ENCODE measurements at places on chromosomes 2 and 18.

DNA sequence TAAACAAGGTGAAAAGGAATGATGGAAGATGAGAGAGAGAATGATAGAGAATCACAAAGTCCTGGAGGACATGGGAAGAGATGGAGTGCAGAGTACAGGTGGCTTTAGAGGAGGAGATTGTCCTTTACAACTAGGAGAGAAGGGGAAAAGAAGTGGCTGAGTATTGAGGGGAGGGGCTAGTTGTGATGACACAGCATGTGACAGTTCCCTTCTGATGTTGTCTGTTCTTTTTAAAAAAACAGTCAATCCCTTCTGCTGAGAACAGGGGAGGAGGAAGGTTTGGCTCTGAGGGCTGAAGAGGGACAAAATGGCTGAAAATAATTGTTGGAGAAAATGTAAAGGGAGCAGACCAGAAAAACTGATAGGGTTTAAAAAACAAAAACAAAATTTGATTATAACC lies 44.0 kb downstream of the STEAP3 start:
- no peak for DNase-seq

- DNase-seq, result peak; percentile 74
Measured at GRCh38 chr18:13566941-13567746, 159.2 kb downstream of the FAM210A start.

DNA sequence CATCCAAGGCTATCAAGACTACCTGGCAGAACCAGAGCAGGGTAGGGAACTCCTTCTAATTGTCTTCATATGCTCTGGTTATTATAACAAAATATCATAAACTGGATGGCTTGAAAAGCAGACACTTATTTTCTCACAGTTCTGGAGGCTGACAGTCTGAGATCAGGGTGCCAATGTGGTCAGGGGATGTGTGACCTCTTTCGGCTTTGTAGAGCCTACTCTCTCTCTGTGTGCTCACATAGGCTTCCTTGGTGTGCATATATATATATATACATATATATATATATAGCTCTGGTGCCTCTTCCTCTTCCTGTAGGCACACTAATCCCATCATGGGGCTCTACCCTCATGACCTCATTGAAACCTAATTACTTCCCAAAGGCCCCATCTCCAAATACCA lies 101.6 kb downstream of the ARL6IP6 start:
- DNase-seq, result no peak

DNA sequence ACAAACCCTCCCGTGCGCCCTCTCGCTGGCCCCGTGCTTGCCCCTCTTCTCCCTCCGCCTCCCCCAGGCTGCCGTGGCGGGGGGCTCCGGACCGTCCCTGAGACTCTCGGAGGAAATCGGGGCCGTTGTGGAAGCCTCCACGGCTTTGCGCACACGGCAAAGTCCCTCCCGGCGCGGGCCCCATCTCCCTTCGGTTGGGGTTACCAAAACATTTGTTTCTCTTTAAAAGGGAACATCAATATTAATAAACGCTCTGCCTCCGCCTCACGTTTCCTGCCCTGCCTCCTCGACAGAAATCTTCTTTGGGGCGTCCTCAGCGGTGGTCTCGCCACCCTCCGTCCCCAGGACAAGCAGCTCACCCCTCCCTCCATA lies 3.8 kb downstream of the PAX3 start:
- no peak for DNase-seq

DNA sequence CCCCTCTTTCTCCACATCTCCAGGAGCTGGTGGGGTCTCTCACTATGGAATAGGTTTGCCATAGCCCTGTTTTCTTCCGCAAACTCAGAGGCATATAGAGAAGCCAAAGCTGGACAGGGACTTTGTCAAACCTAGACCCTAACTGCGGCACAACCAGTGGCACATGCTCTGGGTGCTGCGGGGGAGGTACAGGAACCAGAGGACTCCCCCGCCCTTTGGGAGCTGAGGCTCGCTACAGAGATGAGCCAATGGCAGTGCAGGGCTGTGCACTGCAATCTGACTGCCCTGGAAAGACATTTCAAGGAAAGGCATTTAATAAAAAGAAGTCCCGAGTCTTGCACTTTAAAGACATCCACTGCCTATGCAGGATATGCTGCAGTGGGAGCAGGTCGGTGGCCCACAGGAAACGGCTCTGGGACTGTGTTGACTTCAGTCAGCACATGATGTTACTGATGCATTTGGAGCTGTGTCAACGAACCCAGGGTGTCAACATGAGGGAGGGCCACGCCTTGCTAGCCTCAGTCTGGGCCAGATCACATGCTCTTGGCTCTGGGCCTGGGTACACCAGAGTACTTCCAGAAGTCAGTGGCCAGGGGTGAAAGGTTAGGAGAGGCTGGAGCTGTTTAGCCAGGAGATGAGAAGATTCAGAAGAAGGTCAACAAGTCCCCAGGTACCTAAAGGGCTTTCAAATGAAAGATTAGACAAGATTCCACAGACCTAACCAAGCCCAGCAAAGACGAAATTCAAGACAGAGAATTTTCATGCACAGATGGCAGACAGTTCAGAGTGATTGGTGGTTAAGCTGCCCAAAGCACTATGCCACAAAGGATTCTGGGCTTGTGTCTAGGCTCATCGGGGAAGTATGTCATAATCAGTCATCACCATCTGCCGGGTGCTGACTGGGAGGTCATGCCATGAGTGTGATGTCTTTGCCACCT lies 8.2 kb downstream of the SLC35F6 start:
- no peak for DNase-seq

DNA sequence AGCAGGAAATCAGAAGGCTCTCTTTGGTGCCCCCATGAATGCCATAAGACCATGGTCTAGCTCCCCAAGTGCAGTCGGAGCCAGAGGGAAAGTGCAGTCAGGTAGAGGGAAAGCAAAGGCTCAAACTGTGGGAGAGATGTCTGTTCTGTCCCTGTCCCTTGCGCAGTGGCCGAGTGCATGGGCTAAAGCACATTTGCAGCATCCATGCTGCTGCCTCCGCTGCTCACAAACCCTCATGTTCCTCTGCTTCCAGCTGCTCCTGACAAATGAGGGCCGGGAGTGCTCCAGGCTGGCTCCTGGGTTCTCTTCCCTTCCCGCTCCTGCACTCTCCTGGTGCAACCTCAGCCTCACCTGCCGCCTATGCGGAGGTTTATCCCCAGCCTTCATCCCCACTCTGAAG lies 34.2 kb downstream of the SCTR start:
- DNase-seq, result no peak

DNA sequence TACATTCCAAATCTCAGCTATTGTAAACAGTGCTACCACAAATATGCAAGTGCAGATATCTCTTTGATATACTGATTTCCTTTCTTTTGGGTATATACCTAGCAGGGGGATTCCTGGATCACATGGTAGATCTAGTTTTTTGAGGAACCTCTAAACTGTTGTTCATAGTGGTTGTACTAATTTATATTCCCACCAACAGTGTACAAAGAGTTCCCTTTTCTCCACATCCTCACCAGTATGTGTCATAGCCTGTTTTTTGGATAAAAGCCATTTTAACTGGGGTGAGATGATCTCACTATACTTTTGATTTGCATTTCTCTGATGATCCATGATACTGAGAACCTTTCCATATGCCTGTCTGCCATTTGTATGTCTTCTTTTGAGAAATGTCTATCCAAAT lies 6.3 kb upstream of the CCNT2 start:
- no peak for DNase-seq

GRCh38 chr2:3672861-3673678 lies 15.1 kb downstream of the ALLC start:
- no peak for DNase-seq

DNA sequence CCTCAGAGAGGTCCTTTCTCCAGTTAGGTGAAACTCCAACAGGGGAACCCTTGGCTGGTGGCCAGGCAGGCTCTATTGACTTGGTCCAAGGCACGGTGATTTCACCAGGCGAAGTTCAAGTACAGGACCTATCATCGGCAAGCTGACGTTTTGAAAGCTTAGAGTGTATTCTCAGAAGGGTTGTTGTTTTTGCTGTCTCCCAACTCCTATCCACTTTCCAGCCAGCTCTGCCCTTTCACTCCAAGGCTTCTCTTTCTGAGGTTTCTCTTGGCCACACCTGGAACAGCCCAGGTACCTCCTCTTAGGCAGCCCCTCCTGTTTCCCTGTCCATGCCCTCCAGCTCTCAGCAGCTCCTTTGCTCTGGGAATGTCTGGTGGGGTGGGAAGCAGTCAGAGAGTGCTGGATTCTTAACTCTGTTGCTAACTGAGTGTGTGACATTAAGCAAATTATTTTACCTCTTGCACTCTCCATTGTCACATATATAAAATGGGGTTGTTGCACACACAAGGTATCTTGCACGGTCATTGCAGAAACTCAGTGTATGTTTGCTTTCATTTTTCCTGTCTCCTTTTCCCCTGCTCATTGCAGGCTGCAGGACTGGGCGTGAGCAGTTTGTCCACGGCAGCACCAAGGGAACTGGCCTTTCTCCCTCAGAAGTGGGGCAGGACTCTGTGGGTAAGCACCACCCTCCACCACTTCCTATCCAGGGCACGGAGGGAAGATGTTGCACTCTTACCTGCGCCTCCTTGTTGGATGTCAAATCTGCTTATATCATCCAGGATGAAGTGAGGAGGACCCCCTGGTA lies 30.2 kb downstream of the CAPN13 start:
- no peak for DNase-seq

GRCh38 chr2:70982971-70983370 lies 4.5 kb downstream of the ANKRD53 start:
- no peak for DNase-seq

GRCh38 chr18:46809145-46809544 lies 52.3 kb upstream of the ST8SIA5 start:
- no peak for DNase-seq

DNA sequence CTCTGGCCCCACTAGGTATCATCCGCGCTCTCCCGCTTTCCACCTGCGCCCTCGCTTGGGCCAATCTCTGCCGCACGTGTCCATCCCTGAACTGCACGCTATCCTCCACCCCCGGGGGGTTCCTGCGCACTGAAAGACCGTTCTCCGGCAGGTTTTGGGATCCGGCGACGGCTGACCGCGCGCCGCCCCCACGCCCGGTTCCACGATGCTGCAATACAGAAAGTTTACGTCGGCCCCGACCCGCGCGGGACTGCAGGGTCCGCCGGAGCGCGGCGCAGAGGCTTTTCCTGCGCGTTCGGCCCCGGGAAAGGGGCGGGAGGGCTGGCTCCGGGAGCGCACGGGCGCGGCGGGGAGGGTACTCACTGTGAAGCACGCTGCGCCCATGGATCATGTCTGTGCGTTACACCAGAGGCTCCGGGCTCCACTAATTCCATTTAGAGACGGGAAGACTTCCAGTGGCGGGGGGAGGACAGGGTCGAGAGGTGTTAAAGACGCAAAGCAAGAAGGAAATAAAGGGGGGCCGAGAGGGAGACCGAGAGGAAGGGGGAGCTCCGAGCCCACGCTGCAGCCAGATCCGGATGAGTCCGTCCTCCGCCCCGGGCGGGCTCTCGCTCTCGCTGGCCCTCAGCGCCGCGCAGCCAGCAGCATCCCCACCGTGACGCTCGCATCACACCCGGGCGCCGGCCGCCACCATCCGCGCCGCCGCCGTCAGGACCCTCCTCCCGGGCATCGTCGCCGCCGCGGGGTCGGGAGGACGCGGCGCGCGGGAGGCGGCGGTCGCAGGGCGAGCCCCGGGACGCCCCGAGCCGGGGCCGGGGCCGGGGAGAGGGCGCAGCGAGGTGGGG lies 664 bp downstream of the NETO1 start:
- DNase-seq, result peak; percentile 15

- DNase-seq, result no peak
Measured at GRCh38 chr2:117128461-117128860, 686.0 kb upstream of the DDX18 start.

DNA sequence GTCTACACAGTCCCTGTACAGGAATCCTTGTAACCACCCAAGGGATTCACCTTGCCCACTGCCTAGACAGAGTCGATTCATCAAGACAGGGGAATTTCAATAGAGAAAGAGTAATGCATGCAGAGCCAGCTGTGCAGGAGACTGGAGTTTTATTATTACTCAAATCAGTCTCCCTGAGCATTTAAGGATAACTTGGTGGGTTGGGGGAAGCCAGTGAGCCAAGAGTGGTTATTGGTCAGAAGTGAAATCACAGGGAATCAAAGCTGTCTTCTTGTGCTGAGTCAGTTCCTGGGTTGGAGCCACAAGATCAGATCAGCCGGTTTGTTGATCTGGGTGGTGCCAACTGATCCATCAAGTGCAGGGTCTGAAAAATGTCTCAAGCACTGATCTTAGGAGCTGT lies 17.8 kb upstream of the FAM98A start:
- DNase-seq, result no peak

DNA sequence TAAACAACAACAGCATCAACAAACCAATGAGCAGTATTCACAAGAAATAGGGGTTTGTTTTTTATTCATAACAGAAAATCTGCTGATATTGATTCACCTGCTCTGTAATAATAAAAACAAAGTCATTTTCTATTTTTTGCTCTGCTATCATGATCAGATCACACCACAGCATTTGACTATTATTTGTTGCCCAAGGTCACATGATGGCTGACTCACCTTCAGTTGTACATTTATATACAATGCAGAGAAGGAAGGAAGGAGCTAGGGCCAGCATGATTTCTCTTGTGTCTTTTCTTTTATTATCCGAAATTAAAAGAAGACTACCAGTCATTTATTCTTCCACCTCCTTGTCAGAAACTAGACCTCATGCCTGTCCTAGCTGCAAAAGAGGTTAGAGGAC lies 1427.7 kb upstream of the CELF4 start:
- no peak for DNase-seq

DNA sequence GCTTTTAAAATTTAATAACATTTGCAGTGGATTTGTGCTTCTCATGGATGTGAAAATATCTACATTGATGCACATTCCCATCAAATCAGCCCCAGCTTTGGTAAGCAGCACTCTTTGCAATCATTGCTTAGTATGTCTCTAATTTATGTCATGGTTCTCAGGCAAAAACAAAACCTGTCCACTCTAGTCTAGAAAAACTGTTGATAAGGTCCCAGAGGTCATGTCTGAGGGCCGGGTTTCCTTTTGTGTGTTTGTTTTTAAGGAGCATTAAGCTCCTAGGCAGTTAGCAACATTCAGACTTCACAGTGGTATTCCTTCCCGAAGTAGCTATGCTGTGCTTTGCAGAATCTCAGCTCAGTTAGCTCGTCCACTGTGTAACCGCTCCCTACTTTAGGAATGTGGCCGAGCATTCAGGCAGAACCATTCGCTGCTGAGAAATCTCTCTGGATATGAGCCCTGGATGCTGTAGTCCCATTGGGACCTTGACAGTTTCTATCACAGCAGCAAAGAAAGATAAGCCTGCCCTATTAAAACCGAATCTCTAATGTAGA lies 4.0 kb downstream of the DIPK1C start:
- no peak for DNase-seq

- no peak for DNase-seq
Measured at GRCh38 chr2:240876475-240877251, 8.0 kb downstream of the AGXT start.
